ENCODE measurements at places on chromosomes 4 and X.

GRCh38 chr4:740656-741282 lies 35.1 kb downstream of the PCGF3 start:
- no peak for DNase-seq

DNA sequence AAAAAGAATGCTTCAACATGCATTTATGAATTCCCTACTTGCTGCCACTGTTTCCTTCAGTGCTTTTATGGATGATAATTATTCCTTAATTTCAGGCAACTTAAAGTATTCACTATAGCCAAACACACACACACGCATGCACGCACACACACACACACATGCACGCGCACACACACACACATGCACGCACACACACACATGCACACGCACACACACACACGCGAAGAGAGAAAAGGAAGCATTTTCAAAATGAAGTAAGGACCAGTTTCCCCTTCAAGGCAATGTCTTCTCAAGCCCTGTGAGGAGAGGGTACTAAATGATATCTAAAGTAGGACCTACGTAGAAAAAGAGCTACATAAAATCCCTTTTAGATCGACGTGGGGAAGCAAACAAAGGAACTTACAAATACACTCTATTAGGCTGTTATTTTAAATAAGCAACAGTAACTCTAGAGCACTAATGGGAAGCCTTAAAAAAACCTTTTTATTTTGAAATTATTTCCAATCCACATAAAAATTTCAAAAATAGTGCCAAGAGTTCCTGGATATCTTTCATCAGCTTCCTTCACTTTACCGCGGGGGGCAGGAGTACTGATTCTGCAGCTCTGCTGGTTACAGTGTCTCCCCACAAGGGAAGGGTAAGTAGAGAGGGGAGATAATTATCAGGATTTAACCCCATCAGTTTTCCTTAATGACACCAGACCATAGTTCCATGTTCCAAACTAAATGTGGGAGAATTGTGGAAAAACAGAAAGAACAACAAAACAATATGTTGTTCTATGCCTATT lies 13.7 kb downstream of the IRF2 start:
- no peak for DNase-seq

- no peak for DNase-seq
Observed at GRCh38 chrX:46444011-46444410, 101.2 kb downstream of the ZNF674 start.

- no peak for DNase-seq
Observed at GRCh38 chrX:107135049-107135964, 16.7 kb upstream of the RBM41 start.

GRCh38 chr4:78356251-78356786 lies 195.3 kb upstream of the ANXA3 start:
- no peak for DNase-seq

GRCh38 chr4:87425711-87426110 lies 3.3 kb downstream of the NUDT9 start:
- no peak for DNase-seq

GRCh38 chrX:106902684-106903083 lies 457 bp downstream of the RIPPLY1 start:
- DNase-seq: no peak

DNA sequence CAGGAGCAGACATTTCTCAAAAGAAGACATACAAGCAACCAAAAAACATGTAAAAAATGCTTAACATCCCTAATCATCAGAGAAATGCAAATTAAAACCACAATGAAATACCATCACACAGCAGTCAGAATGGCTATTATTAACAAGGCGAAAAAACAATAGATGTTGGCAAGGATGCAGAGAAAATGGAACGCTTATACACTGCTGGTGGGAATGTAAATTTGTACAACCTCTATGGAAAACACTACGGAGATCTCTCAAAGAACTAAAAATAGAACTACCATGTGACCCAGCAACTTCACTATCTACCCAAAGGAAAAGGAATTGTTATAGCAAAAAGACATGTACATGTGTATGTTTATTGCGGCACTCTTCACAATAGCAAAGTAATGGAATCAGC lies 71.5 kb downstream of the PPP4R3C start:
- no peak for DNase-seq

DNA sequence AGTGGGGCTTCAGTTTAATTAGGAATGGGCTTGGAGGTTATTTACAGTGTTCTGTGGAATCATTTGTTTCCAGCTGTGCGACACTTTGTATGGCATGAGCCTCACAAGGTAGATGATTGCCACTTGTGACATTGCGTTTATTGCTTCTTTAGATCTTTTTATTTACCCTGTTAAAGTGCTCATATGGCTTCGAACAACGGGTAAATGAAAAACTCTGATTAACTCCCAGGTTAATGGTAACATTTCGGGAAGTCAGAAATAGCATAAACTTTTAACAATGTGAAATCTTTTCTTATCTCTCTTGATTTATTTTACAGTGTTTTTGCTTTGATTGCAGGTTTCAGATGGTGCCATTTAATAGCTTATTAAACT lies 494.3 kb downstream of the IDS start:
- no peak for DNase-seq

DNA sequence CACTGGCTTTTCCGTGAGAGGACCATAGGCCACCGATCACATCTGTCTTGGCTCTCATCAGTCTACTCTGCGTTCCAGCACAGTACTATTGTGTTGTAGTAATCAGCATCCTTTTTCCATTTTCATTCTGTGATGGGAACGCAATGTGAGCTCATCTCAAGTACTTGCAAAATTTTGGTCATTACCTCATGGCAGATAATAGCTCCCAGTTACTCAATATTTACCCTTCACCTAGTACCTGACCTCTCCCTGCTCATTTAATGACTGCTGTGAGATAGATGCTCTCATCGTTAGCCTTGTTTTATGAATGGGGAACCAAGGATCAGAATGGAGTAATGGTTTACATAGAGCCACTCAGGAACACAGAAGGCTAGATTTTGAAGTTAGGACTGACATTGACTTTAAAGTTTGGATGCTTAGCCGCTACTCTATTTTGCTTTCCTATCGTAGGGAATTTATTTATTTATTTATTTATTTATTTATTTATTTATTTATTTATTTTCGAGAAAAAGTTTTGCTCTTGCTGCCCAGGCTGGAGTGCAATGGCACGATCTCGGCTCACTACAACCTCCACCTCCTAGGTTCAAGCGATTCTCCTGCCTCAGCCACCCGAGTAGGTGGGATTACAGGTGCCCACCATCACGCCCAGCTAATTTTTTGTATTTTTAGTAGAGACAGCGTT lies 6.5 kb upstream of the GPR101 start:
- DNase-seq: no peak

- no peak for DNase-seq
Observed at GRCh38 chr4:105510245-105510644, 36.4 kb upstream of the PPA2 start.

DNA sequence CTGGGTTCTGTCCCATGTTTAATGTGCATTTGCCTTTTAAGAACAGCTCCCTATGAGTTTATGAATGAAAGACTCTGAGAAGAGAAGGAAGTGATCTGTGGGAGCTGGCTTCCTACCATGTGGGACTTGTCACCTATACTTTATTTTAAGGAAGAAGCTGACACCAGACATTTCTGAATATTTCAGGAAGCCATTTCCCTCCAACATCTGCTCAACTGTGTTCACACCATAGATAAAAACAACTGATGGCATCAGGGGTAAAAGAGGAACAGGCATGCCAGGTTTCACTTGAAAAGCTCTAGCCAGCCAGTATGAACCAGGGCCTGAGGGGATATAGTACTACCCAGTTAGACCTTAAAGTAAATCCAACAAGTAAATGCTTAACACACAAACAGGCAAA lies 116.0 kb downstream of the COL4A6 start:
- no peak for DNase-seq

DNA sequence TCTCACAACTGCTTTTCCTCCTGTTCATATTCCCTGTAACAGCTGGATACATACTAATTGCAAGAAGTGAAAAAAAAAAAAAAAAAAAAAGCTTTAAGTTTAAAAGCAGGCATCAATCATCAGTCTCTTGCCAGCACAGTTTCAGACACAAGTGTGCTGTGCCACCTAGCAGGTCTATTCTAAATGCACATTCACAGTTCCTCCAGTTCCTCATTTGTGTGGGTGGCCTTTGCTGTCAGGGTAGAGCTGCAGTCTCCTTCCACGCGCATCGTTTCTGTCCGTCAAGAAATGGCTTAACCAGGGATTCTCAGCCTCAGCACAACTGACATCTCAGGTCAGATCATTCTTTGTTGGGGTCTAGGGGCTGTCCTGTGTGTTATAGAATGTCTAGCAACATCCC lies 61.6 kb downstream of the SCML1 start:
- no peak for DNase-seq

DNA sequence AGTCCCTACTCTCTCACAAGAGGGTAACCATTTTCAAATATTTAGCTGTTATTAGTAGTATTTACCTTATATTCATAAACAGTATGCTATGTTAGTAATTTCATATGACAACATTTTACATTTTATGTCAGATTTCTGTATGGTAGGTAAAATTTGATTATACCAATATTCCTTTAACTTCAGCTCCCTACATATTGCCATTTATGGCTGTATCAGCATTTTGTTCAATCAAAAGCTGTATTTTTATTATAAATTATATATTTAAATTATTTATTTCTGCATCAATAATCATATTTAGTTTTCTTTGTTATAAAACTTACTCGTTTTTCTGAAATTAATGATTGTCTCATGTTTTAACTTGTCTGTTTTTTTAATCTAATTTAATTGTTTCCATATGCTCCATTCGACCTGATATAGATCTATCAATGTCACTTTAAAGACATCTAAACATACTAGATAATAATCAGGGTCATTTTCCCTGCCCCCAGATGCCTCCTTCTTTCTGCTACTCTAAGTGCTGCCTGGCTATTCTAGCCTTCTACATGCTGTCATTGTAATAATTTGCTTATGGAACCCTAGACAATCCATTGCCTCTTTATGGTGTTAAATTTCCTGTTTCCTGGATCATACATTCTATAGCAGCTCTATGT lies 1976.7 kb upstream of the ADGRL3 start:
- DNase-seq: no peak

GRCh38 chr4:143281507-143282190 lies 55.0 kb upstream of the GAB1 start:
- no peak for DNase-seq

DNA sequence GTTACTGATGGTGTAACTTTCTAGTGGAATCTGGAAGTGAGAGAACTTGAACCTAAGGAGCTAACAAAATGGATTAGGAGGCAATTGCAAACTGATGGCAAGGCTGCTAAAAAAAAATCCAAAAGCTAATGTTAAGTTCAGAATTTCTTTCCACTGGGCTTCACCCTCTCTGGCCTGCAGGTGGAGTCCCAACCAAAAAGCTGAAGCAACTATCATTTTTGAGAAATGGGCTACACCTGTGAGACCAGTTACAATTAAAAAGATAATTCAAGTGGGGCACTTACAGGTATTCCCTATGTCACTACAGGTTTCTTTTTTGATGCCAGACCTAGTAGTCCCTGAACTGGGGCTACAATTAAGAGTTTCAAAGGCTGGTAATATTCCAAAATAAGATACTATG lies 142.1 kb upstream of the FTHL17 start:
- no peak for DNase-seq

GRCh38 chr4:102569200-102569599 lies 68.0 kb downstream of the NFKB1 start:
- no peak for DNase-seq

DNA sequence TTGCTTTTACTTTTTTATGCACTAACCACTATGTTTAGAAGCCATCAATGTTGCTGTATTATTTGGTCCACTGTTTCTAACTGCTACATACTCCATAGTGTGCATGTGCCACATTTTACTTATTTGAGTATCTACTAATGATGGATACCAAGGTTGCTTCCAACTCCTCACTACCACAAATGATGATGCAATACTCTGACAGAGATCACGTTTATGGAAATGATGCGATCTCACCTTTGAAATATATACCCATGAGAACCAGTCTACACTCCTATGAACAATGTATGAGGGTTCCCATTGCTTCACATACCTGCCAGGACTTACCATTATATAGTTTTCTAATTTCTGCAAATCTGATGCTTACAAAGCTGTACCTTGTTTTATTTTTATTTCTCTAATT lies 44.2 kb downstream of the HUWE1 start:
- no peak for DNase-seq

DNA sequence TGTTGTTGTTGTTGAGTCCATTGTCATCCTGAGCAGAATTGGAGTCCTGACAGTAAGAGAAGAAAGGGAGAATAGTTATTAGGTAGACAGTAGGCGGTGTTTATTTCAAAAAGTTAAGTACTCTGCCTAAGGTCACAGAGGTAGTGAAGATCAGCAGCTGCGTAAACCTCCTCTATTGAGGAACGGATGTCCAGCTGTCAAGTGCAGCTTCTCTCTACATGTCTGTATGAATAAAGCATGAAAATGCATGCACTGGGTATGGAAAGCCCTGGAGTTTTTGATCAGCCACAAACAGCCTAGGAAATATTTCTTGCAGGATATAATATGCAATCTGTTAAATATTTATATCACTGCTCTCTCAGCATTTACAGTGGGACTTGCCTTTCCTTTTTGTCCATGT lies 109.4 kb upstream of the CBLL2 start:
- DNase-seq: no peak

GRCh38 chr4:102858828-102859464 lies 9.8 kb upstream of the CISD2 start:
- no peak for DNase-seq

DNA sequence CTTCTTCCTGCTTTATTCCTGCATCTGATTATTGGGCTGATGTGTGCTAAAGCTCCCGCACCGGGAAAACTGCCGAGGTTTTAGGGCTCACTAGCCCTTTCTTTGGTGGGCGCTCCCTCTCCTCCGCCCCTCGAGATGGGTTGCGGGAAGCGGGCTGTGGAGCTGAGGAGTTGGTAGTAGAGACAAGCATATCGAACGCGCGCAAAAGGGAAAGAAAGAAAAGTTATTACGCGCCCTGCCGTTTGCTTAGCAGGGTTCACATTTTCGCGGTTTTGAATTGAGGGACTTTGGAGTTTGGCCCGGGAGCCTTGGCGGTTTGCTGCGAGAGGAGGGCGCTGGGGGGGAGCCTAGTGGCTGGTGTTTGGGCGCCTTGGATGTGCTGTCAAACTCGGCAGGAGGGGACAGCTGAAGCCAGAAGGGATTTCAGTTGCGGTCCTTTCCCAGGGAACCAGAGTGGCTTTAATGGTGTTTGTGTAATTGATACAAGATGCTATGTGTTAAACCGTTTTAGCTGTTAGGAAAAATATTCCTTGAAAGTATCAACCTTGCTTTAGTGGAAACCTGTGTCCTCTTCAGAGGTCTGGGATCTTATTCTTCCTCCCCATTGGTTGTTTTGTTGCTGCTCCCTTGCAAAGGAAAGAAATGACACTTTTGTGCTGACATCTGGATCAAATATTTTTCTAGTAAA lies 1.1 kb downstream of the GAB1 start:
- no peak for DNase-seq

GRCh38 chrX:75230296-75230695 lies 43.6 kb upstream of the UPRT start:
- DNase-seq: no peak

DNA sequence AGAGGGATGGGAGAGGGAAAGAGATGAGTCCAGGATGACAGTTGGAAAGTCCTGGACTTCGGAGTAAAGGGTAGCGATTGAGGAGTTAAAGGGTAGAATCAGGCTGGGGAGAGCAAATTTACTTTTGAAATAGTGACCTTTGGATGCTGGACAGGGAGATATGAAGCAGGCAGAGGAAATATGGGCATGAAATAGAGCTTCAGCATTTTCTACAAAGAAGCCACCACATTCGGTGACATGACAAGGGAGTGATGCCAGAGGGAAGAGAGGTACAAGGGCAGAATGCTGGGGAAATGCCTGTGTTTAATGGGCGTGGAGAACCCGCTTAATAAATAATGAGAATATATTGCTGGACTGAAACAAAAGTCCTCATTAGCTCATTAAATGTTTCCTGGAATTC lies 92.7 kb downstream of the TBL1X start:
- no peak for DNase-seq

Data from ascending aorta (tissue), 2 donors.